Fibroblast of lung (primary cell): ENCODE measurements at places on chromosomes 2 and 18.
A peak's percentile ranks its signal among the peaks of the same experiment; 100 is the strongest.

DNA sequence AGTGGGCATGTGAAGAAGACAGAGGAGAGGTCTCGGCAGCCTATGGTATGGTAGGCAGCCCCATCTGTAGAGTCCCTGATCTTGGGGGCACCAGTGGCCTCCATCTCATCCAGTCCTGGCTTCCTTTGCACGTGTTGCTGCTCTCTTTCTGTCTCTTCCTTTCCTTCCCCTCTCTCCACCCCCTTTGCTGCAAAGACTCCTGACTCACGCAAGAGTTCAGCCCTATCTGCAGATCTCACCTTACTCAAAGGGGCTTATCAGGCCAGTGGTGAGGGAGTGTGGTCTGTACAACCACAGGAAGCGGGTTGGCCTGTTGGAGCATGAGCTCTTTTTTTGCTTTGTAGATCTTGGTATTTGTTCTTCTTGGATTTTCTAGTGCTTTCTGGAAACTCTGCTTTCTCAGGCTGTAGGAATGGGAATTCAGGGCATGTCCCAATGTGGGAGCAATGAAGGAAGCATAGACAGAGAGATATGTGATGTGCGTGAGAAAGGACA, 14.6 kb upstream of the NT5DC4 start:
- no peak overlapping the region for H3K27ac ChIP-seq
- peak; percentile 17 for DNase-seq
- H3K36me3 ChIP-seq, result no peaks in the 10 kb centered on the region
- H3K4me3 ChIP-seq, result no peak overlapping the region

DNA sequence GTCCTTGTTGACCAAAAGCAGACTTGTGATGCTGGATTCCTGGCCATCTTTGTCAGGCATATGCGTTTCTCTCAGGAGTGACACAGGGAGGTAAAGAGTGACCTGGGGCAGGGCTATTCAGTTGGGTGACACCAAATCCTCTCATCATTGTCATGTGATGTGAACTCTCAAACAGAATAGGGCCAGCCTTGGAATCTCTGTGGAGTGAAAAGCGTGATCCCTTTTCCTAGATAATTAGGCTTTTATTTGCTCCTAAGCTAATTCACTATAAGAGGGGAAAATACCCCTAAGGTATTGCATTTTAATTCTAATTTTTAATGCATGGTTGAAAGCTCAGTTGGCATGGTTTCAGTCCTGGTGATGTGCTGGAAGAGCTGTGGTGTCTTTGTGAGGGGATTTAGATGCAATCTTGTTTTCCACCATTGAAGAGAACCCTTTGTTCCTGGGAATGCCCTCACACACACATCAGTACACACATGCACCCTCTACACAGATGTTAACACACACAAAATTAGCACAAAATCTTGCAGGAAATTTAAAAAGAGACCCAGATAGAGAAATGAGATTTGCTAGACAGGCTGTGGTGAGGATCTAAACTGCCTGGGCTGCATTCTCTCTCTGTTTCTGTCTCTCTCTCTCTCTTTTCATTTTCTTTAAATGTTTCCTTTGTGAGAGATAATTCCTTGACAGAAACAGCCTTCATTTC, 349.9 kb downstream of the TSN start:
- no peaks in the 10 kb centered on the region for H3K36me3 ChIP-seq
- no peaks in the 10 kb centered on the region for H3K4me1 ChIP-seq
- H3K27ac ChIP-seq, result no peak overlapping the region
- no peak overlapping the region for H3K4me3 ChIP-seq
- no peaks in the 10 kb centered on the region for H3K27me3 ChIP-seq

DNA sequence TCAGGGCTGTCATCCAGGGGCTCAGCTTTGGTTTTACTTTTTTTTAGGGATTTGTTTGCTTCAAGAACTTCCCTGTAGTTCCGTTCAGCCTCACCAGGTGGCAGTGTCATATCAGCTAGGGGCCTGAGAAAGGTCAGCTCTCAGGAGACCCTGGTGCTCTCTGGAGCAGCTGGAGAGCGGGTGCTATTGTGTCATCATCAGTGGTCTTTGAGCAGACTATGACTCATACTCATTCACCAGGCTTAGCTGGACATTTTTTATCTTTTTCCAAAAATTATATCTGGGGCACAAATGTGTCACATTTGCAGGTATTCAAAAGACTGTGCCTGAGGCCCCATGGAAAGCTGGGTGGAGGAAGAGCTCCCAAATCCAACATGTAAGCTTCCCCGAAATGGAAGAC, 24.4 kb downstream of the ZNF892 start:
- no peaks in the 10 kb centered on the region for H3K36me3 ChIP-seq
- H3K4me3 ChIP-seq, result no peak overlapping the region
- no peak overlapping the region for H3K27ac ChIP-seq
- no peaks in the 10 kb centered on the region for H3K4me1 ChIP-seq

GRCh38 chr2:3594493-3595281, at the start of gene COLEC11:
TSS of gene COLEC11 (plus strand) at chr2:3595112. CDS start at chr2:3604341, 9,229 bp downstream.
- H3K27me3 ChIP-seq, result no peaks in the 10 kb centered on the region
- no peak within 1 kb of the TSS for H3K4me3 ChIP-seq
- H3K4me1 ChIP-seq, result no peaks in the 10 kb centered on the region
- H3K27ac ChIP-seq, result no peak within 1 kb of the TSS

- H3K4me1 ChIP-seq, result peaks cover 3% of the 10 kb centered on the region
- no peaks in the 10 kb centered on the region for H3K27me3 ChIP-seq
- H3K27ac ChIP-seq, result no peak overlapping the region
Measured at GRCh38 chr2:45844796-45845457, 193.5 kb downstream of the PRKCE start.

- H3K27ac ChIP-seq, result no peak overlapping the region
- DNase-seq, result no peak
- no peaks in the 10 kb centered on the region for H3K4me1 ChIP-seq
- no peaks in the 10 kb centered on the region for H3K36me3 ChIP-seq
- H3K27me3 ChIP-seq, result no peaks in the 10 kb centered on the region
Measured at GRCh38 chr2:3563521-3563976, 5.4 kb upstream of the RNASEH1 start.

DNA sequence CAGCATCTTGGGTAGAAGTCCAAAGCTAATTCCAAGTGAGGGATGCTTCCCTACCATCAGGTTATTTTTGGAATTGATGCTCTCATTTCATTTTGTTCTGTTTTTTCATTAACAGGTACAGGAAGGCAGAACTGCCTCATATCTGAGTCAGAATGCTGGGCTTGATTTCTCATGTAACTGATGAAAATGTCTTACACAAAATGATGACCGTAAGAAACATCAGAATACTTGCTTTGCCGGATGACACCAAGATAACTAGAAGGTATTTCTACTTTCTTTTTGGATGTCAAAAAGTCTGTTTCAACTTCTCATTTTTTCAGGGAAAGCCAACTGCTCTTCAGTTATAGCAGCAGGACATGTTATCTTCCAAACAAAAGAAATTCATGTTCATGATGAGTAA, 62.6 kb downstream of the ETAA1 start:
- H3K27ac ChIP-seq, result no peak overlapping the region
- no peak for DNase-seq
- no peaks in the 10 kb centered on the region for H3K4me1 ChIP-seq
- no peaks in the 10 kb centered on the region for H3K27me3 ChIP-seq

DNA sequence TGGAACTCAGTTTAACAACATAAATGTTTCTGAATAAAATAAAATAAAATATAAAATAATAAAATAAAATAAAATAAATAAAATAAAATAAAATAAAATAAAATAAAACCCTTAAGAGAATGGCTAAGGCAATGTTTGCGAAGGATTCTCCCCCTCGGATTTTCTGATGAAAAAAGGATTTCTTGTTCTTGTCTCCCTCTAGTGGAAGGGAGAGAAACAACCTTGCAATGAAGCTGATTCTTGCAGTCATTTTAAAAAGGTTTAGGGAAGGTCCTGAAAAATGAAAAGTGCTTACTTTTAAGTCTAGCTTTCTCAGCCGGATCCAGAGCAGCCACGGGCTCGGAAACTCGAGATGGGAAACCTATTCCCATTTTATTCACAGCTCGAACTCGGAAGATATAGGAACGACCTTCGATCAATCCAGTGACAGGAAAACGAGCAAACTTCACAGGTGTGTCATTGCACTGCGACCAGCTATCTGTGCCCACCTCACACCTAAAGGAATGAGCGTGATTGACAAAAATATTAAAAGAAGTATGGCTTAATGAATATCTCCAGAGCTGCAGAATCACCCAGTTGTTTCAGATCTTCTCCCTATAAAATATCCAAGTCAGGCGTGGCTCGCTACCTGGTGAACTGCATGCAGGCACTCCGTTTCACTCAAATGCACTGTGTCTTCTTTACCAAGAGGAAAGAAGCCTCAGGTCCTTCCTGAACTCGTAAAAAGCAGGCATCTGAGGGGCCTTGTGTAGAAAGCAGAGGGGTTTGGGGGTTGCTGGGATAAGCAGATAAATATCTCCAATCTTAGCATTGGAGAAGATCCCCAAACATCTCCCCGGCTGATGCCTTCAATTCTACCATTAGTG, 68.1 kb downstream of the MYOM1 start:
- no peaks in the 10 kb centered on the region for H3K36me3 ChIP-seq
- no peaks in the 10 kb centered on the region for H3K27me3 ChIP-seq
- no peak overlapping the region for H3K4me3 ChIP-seq
- peak; percentile 20 for DNase-seq
- H3K4me1 ChIP-seq, result no peaks in the 10 kb centered on the region

- no peak overlapping the region for H3K27ac ChIP-seq
- no peaks in the 10 kb centered on the region for H3K27me3 ChIP-seq
- no peaks in the 10 kb centered on the region for H3K36me3 ChIP-seq
- DNase-seq, result no peak
Measured at GRCh38 chr2:231968820-231969219, 7.3 kb downstream of the DIS3L2 start.

- H3K36me3 ChIP-seq, result no peaks in the 10 kb centered on the region
- H3K27me3 ChIP-seq, result no peaks in the 10 kb centered on the region
- H3K4me1 ChIP-seq, result no peaks in the 10 kb centered on the region
- DNase-seq, result no peak
- no peak overlapping the region for H3K27ac ChIP-seq
- H3K4me3 ChIP-seq, result no peak overlapping the region
Measured at GRCh38 chr2:206095536-206096332, 9.8 kb upstream of the INO80D start.

GRCh38 chr2:172204309-172204708, 101.6 kb upstream of the DLX2 start:
- H3K4me1 ChIP-seq, result peaks cover 8% of the 10 kb centered on the region
- no peak overlapping the region for H3K27ac ChIP-seq
- peak; percentile 41 for DNase-seq
- H3K36me3 ChIP-seq, result no peaks in the 10 kb centered on the region

DNA sequence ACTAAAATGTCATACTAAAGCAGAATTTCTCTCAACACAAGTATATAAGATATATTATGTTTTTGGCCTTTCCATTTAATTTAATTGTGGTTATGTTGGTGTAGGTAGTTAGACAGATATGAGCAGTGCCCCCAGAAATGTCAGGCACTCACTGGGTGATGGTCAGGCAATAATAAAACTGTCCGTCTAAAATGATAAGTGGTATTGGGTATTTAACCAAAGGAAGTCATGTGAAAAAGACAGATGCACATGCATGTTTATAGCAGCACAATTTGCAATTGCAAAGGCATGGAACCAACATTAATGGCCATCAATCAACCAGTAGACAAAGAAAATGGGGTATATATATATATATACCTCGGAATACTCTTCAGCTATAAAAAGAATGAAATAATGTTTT, 936.6 kb upstream of the SLC39A10 start:
- no peak for DNase-seq
- H3K27ac ChIP-seq, result no peak overlapping the region
- H3K27me3 ChIP-seq, result no peaks in the 10 kb centered on the region
- H3K4me1 ChIP-seq, result no peaks in the 10 kb centered on the region
- H3K4me3 ChIP-seq, result no peak overlapping the region
- H3K36me3 ChIP-seq, result no peaks in the 10 kb centered on the region

GRCh38 chr2:13968811-13969210, 663.7 kb upstream of the LRATD1 start:
- H3K36me3 ChIP-seq, result no peaks in the 10 kb centered on the region
- no peak overlapping the region for H3K27ac ChIP-seq
- H3K4me1 ChIP-seq, result no peaks in the 10 kb centered on the region
- no peak overlapping the region for H3K4me3 ChIP-seq
- H3K27me3 ChIP-seq, result no peaks in the 10 kb centered on the region
- DNase-seq, result no peak

GRCh38 chr2:109421101-109421500, 192.7 kb downstream of the SEPTIN10 start:
- peaks cover 5% of the 10 kb centered on the region for H3K36me3 ChIP-seq
- peaks cover 11% of the 10 kb centered on the region for H3K4me1 ChIP-seq
- no peak for DNase-seq

DNA sequence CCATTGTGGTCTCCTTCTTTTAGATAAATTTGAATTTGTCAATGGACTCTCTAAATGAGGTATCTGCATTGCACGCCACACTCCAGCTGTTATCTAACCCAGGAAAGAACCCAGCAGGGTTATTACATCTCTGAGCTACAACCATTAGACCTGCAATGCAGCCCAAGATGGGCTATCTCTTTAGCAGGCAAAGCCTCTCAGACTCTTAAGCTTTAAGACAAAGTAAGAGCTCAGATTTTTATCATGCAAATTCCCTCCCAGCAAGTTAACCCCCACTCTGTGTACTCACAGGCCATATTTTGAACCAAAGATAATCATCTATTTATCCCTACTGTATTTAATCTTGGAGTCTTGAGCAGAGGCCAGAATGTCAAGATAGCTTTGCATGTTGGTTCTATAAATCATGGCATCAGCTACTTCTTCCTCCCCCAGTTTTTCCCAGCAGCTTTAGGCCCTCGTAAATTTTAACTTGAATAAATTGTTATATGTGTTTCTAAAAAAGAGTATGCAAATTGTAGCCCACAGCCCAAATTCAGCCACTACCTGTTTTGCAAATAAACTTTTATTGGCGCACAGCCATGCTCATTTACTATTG, 273.7 kb upstream of the PKDCC start:
- H3K27ac ChIP-seq, result no peak overlapping the region
- no peak for DNase-seq
- H3K4me1 ChIP-seq, result no peaks in the 10 kb centered on the region
- no peak overlapping the region for H3K4me3 ChIP-seq
- H3K36me3 ChIP-seq, result no peaks in the 10 kb centered on the region

DNA sequence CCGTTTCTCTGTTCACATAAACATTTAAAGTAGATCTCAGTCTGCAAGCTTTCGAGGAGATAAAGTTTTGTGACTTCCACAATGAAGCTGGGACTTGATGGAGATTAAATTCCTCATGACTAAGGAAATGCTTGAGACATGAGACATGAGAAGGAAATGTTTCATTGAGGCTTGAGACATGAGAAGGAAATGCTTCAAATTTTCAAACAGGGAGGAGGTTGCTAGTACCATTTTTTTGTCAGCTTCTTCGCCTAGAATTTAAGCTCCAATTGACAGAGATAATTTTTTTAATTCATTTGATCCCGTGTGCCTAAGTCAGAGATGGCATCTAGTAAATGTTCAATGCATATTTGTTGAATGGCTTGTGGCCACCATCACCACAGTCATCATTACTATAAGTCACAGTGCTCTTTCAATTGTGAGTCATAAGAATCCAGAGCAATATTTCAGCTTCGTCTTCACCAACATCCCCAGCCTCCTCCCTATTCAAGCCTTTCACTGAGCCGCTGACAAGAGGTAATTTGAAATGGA, 543 bp upstream of the MARCHF4 start:
- peak overlapping the region; percentile 76 for H3K4me3 ChIP-seq
- no peaks in the 10 kb centered on the region for H3K36me3 ChIP-seq
- H3K27ac ChIP-seq, result peak overlapping the region; percentile 98
- peak; percentile 93 for DNase-seq

GRCh38 chr2:159185401-159186130, 100.9 kb downstream of the WDSUB1 start:
- no peaks in the 10 kb centered on the region for H3K4me1 ChIP-seq
- no peak overlapping the region for H3K4me3 ChIP-seq
- peaks cover 9% of the 10 kb centered on the region for H3K36me3 ChIP-seq
- no peaks in the 10 kb centered on the region for H3K27me3 ChIP-seq

GRCh38 chr2:175628243-175628642, 373.8 kb downstream of the LNPK start:
- no peaks in the 10 kb centered on the region for H3K4me1 ChIP-seq
- no peaks in the 10 kb centered on the region for H3K27me3 ChIP-seq
- no peak for DNase-seq
